ENCODE measurements at places on chromosomes 2 and 18. TPM values are rescaled to one million over a fixed set of nuclear protein-coding genes. Genes with fewer than 3 reads are reported as not detected.

GRCh38 chr18:8660316-8660715, 45.0 kb upstream of the MTCL1 start:
- DNase-seq, result no peak

DNA sequence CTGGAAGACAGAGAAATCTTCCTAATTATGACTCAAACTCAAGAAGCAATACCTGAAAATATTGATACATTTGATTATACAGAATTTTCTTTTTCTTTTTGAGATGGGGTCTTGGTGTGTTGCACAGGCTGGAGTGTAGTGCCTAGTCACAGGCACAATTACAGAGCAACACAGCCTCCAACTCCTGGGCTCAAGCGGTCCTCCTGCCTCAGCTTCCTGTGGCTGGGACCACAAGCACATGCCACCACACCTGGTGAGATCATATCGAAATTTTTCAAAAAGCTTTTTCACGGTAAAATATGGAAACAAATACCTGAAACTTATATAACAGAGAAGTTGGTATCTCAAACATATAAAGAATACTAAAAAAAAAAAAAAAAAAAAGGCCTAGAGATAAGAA, 27.9 kb downstream of the TGFBRAP1 start:
- DNase-seq, result no peak

- DNase-seq, result no peak
Measured at GRCh38 chr2:239179851-239180371, 220.9 kb downstream of the HDAC4 start.

DNA sequence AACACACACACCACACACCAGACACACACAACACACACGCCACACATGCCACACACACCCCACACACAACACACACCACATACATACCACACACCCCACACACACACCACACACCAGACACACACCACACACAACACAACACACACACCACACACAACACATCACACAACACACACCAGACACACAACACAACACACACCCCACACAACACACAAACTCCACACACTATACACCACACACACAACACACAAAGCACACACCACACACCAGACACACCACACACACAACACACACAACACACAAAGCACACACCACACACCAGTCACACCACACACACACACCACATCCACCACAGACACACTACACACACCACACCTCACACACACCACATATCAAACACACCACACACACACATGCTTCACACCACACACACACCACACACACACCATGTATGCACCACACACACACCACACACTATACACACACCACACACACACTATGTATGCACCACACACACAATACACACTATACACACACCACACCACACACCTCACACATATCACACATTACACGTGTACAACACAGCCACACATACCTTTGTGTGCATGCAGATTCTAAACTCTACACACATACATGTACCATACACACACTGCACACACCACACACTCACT, 72.2 kb downstream of the TMEM18 start:
- no peak for DNase-seq

GRCh38 chr2:224584111-224584784, 915 bp downstream of the CUL3 start:
- peak; percentile 36 for DNase-seq

DNA sequence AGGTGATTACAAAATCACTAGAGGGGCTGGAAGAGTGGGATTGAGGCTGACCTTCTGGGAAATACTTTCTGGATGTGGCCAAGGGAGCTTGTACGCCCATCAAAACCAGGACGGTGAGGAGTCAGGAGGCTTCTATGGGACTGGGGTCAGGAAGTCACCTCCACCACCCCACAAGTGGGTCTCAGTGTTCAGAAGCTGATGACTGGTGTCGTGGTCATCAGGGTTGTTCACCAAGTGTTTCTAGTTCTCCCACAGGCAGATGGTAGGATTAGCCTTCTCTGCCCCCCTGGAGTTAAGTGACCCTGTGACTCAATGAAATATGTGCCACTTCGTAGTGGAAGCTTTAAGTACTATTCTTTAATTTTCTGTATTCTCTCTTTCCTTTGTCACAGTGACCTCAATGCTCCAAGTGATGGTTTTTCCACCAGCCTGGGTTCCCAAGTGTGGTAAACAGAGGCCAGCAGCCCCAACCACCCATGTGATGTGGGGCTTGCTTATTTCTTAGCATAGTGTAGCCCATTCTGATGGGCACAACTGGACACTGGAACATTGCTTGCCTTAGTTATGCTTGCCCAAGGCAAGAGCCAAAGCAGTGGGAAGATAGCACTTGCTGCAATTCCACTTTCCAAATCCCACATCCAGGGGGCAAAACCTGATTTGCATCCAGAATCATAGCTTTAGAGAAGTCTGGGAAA, 258.8 kb downstream of the CYP26B1 start:
- DNase-seq, result no peak

DNA sequence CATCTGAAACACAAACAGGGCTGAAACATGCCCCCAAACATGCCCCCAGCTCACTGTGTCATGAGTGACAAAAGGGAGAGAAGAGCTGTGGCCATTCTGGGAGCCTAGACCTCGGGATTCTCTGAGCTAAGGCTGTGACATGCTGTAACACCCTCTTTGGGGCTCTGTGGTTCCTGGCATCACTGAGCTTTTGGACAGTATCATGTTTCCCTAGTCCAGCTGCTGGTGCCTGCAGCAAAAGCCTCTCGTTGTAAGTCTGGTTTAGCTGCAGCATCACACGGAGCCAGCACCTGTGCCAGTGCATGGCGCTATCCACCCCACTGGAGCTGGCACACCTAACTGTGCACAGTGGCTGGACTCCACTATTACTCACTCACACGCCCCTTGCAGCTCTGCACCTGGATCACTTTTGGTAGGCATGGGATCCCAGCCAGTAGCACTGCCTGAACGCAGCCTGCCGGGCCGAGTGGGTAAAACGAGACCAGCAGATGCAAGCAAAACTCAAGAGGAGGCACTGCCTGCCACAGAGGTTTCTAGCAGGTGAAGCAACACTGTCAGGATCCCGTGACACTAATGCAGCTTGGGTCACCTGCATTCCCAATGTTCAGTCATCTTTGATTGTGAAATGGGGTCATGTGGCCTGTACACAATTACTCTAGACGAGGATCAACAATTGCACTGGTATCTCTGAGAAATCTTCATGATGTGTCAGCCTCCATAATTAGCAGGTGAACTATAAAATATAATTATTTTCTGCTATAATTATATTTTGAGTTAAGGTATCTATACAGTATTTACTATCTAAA, 547.2 kb downstream of the ZNF804A start:
- no peak for DNase-seq

DNA sequence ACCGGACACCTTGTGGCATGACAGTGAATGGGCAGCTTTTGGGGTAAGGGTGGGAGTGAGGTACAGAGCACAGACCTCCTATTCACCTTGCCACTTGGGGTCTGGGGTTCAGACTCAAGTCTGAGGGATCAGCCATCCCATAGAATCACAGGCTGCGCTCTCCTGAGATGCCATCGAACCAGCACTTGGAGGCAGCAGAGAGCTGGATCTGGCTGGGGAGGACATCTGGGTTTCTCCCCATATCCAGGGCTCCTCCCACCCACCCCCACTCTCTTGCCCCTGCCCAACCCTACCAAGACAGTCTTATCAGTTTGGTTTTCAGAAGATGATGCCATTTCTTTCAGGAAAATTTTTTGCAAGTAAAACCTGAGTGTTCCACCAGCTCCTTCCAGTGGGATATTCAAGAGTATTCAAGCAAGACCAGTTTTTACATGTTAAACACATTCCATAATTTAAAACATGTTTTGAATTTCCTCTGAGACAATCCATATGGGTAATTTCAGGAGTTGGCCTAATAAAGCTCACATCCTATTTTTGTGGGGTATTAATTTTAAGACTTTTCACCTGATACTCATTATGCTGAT, 29.2 kb upstream of the TEX44 start:
- DNase-seq, result peak; percentile 84

- no peak for DNase-seq
Measured at GRCh38 chr18:51721996-51722395, 524.5 kb upstream of the MEX3C start.

- no peak for DNase-seq
Measured at GRCh38 chr2:38875227-38875575, 533 bp downstream of the DHX57 start.

- DNase-seq, result no peak
Measured at GRCh38 chr18:28801876-28802275, 624.9 kb upstream of the CDH2 start.

DNA sequence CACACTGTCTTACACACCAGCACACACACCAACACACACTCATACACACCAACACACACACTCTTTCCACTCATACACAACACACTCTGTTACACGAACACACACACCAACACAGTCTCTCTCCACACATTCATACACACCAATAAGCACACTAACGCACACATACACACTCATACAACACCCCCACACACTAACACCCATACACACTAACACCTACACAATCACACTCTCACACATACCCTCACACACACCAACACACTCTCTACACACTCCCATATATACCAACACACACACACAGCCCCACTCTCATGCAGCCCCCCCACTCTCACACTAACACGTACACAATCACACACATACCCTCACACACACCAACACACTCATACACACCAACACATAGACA, 123.8 kb downstream of the DYSF start:
- DNase-seq, result no peak

GRCh38 chr2:78351208-78351607, 674.3 kb upstream of the REG3G start:
- DNase-seq, result no peak

- DNase-seq, result peak; percentile 41
Measured at GRCh38 chr18:7273301-7273921, 42.5 kb downstream of the LRRC30 start.

DNA sequence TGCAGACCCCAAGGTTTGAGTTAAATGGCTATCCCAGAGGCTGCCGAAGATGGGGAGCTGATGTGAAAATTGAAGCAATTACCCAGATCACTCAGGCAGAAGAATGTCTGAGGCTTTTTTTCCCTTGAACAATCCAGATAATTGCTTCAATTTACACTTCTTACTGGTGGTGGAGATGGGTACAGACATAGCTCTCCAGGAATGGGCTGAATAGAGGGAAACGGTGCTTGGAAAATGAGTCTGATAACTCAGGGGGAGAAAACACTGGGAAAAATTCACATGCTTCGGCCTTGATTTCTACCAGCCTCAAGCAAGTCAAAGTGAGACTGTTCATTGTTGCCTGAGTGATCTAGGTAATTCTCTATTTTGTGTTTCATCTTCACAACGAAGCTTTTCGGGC, 9.5 kb upstream of the KIF5C start:
- no peak for DNase-seq

GRCh38 chr2:191315365-191315752, 70.2 kb downstream of the MYO1B start:
- no peak for DNase-seq

DNA sequence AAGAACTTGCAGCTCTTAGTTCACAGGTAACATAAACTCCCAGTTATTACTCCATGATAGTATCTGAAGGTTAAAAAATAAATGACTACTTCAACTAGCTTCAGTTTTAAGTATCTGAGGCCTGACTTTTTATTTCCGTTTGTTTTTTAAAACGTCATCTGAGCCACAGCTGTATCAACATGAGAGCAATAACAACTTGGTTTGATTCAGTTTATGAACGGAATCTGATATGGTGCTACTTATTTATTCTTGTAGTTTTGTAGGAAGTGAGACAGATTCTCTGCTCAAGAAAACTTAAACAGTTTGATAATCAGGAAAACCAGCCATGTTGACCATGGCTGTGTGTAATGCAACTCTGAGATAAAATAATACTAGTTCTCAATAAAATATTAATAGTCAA, 34.9 kb downstream of the NAB1 start:
- DNase-seq, result no peak

The UGT1A8 gene
- total RNA-seq, result not detected

The SNRNP27 gene
- total RNA-seq, result 53.0 TPM

The MARCHF4 gene
- total RNA-seq, result not detected

The PPP1R1C gene
- total RNA-seq, result not detected

The UGT1A3 gene
- total RNA-seq, result 1.3 TPM

The C2orf80 gene
- not detected for total RNA-seq

The MAP4K3 gene
- total RNA-seq, result 88.1 TPM

The ASXL3 gene
- total RNA-seq, result 1.2 TPM

The CPLX4 gene
- not detected for total RNA-seq

The COL3A1 gene
- total RNA-seq, result 450 TPM

Measured in stomach (tissue), 19 donors.